ENCODE measurements at places on chromosomes 13 and 19. TPM values are rescaled to one million over a fixed set of nuclear protein-coding genes. Genes with fewer than 3 reads are reported as not detected.
A peak's percentile ranks its signal among the peaks of the same experiment; 100 is the strongest.

- DNase-seq: no peak
Observed at GRCh38 chr19:39192846-39193245, 3.9 kb upstream of the NCCRP1 start.

- DNase-seq: peak; percentile 91
Observed at GRCh38 chr13:66657165-66657881, 572.8 kb downstream of the PCDH9 start.

PNMA8C gene
- 0.93 TPM for total RNA-seq

DNA sequence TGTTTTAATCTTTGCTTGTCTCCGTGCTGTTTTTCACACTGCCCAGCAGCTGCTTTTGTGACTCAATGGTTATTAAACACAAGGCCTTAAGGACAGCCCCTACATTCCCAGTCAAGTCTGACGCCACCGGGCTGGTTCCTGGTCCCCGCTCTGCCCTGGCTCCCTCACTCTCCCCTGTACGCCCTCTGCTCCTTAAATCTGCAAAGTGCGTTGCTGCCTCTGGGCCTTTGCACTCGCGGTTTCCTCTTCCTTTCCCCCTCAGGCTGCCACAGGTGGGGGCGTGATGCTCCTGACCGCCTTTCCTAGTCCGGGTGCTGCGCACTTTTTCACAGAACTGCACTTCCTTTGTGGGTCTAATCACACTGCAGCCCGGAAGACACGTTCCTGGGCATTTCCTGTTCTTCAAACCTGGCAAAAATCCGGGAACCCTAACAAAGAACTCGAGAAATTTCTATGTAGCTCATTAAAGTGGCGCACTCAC is 25.6 kb downstream of the NOSIP start:
- DNase-seq: no peak

C19orf85 gene
- not detected for total RNA-seq

CYP2S1 gene
- 10.6 TPM for total RNA-seq

DNA sequence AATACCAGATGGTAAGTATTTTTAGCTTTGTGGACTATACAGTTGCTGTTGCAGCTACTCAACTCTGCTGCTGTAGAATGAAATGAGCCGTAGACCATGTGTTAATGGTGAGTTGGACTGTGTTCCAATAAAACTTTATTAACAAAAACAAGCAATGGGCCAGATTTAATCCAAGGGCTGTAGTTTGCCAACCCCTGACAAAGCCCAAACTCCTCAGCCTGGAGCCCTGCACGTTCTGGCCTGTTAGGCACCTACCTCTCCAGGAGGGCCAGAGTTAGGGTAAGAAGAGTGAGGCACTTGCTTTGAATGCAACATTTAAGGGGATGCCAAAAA is 36.7 kb upstream of the CD33 start:
- DNase-seq: no peak

- DNase-seq: no peak
Observed at GRCh38 chr19:29269641-29270040, 56.7 kb upstream of the UQCRFS1 start.

DNA sequence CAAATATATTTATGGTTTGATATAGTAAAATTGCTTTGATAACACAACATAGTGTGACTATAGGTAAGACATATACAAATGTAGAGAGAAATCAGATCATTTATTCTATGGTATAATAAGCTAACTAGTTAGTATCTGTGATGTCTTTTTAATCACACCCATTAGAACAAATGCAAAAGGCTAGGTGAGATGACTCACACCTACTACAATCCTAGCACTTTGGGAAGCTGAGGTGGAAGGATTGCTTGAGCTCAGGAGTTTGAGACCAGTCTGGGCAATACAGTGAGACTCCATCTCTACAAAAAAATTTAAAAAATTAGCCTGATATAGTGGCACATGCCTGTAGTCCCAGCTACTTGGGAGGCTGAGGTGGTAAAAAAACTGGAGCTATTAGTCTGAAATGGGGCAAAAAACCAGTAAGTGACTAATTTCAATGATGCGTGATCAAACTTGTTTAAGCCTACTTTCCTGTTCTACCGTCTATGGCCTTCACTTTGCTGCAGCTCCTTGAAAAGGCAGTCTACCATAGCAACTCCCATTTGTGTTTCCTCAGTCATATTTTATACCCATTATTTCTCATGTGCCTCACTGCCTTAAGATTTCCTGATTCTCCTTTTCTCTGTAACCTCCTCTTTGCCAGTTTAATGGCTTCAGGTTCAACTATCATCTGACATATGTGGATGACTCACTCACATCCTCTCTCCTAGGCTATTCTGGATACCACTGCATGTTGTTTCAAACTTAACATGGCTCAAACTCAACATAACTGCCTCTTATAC is 12.5 kb downstream of the ALG5 start:
- peak; percentile 3 for DNase-seq

- DNase-seq: no peak
Observed at GRCh38 chr13:47081850-47082249, 185.0 kb upstream of the HTR2A start.

DNA sequence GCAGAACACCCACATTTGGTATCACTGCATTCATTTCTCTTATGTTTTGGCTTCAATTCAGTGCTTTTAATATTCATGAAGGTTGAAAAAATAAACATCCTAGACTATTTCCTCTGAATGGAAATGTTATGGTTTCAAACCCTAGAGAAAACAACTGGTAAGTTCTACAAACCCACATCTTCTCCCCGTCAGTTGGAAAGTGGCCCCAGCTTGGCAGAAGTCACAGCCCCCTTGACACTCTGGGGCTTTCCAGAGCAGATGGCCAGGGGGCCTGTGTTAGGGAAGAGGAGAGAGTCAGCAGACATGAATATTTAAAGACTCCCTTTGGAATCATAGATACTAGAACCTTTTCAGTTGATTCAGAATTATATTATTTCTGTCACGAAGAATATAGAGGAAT is 123.9 kb downstream of the SHISA2 start:
- no peak for DNase-seq

ZNF430 gene
- total RNA-seq: 1.8 TPM

DNA sequence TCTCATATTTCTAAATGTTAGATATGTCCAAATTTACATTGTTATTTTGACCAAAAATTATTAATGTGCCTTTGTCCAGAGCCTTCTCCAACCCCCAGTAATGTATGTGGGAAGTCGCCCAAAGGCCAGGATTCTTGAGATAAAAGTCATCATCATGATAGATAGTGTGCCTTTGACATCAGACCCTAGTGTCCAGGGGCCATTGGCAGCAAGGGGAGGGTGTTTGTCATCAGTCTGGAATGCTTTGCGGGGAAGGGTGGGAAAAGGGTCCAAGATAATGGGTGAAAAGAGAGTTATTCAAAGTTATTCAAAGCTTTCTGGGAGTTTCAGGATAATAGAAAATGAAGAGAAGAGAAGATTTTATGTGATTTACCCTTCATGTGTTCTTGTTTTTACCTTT is 909.5 kb upstream of the GPC6 start:
- DNase-seq: no peak

EDDM13 gene
- not detected for total RNA-seq

TGFBR3L gene
- total RNA-seq: not detected

DNA sequence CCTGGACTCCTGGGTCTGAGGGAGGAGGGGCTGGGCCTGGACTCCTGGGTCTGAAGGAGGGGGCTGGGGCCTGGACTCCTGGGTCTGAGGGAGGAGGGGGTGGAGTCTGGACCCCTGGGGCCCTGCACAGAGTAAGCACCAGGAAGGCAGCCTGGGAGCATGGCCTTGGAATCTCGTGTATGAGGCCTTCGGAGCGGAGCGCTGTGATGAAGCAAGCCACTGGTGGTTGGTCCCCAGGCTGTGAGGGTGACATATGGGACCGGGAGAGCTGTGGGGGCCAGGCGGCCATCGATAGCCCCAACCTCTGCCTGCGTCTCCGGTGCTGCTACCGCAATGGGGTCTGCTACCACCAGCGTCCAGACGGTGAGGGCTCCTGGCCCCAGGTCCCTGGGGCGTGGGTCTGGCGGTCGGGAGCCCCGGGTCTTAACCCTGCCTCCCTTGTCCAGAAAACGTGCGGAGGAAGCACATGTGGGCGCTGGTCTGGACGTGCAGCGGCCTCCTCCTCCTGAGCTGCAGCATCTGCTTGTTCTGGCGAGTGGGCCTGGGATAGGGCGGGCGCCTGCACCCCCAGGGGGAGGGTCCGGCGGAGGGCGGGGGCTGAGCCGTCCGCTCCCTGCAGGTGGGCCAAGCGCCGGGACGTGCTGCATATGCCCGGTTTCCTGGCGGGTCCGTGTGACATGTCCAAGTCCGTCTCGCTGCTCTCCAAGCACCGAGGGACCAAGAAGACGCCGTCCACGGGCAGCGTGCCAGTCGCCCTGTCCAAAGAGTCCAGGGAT is 918 bp downstream of the TMEM190 start:
- DNase-seq: no peak

DNA sequence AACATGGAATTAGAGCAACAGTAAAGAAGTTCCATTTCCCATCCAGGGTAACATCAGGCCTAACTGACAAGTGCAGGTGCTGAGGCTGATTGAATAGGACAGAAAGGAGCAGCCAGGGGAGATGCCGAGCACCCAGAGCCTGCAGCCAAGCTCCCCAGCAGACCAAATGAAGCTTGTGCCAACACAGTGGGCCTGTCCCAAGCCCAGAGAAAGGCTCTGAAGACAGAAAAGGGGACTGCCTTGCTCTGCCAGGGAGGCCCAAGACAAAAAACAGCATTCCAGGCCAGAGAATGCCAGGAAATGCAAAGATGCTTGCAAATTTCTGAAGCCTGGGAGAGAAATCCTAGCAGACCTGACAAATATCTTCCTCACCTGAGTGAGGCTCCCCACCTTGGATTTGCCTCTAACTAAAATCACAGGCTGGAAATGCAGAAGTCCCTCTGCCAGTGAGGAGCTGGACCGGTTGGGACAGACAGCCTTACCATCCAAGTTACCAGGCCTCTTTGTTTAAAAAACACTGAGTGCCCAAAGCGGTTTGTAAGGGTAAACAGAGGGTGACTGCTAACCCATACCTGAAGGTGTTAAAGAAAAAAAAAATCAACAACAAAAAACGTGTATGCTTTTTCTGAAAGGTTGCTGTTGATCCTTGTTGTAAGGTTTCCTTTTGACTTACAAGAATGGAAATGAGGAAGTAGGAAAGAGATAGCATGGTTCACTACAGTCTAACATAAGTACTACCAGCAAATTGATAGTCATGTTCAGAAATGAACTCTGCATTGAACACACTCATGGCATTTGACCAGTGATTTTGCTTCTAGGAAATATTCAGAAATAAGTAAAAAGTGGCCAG is 11.8 kb upstream of the HMGB1 start:
- no peak for DNase-seq

MAB21L1 gene
- total RNA-seq: not detected

ZNF763 gene
- total RNA-seq: 7.0 TPM

GRCh38 chr13:109790942-109791605 is 4.7 kb upstream of the IRS2 start:
- DNase-seq: peak; percentile 76

GRCh38 chr13:28392428-28392827 is 102.5 kb downstream of the FLT1 start:
- DNase-seq: no peak
